LNCaP clone FGC (cell line): ENCODE measurements at places on chromosomes 6 and 20.

DNA sequence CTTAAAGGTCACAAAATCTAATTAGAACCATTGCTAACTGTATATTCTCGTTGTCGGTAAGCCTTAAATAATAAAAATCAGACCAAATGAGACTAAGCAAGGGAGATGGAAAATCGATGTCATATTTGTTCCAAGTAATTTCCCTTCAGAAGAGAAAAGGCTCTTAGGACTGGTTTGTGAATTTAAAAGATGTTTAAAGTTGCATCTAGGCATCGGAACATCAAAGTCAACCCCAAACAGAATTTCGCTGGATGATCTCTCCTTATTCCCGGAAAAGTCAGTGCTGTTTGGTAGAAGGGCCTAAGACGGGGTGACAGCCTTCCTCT lies 63.8 kb downstream of the NPEPL1 start:
- DNase-seq: no peak

GRCh38 chr20:25252230-25252651 lies 4.4 kb downstream of the PYGB start:
- DNase-seq: no peak

GRCh38 chr6:156948807-156949206 lies 171.6 kb downstream of the ARID1B start:
- no peak for DNase-seq

GRCh38 chr6:7770111-7770510 lies 44.2 kb downstream of the BMP6 start:
- no peak for DNase-seq

- DNase-seq: no peak
Observed at GRCh38 chr6:82437701-82438100, 74.1 kb downstream of the TPBG start.

DNA sequence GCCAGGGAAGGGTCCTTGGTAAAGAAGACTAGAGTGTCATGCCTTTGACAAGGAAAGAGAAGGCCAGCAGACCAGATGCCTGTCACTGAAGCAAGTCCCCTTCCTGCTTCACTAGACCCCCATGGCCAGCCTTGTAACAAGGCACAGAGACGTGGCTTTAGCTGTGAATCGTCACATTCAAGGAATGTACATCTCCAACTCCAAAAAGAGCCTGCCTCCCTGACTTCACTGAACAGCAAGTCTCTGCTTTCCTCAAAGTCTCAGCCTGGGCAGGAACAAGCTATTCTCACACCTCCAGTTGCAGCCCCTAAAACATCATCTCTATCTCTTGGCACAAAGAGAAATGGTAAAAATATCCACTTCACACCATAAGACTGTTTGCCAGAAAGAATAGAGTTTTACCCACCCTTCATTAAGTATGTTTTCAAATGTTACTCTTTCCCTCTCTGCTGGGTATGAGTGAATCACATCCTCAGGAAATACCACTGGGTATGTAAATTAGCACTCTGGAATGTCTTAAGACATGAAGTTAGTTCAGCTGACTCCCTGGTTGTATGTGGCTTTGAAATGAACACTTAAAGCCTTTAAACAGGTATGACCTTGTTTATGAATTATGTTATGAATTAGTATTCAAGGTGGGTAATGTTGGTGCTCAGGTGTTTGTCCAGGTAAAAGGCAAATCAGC lies 46.4 kb upstream of the NT5E start:
- no peak for DNase-seq

DNA sequence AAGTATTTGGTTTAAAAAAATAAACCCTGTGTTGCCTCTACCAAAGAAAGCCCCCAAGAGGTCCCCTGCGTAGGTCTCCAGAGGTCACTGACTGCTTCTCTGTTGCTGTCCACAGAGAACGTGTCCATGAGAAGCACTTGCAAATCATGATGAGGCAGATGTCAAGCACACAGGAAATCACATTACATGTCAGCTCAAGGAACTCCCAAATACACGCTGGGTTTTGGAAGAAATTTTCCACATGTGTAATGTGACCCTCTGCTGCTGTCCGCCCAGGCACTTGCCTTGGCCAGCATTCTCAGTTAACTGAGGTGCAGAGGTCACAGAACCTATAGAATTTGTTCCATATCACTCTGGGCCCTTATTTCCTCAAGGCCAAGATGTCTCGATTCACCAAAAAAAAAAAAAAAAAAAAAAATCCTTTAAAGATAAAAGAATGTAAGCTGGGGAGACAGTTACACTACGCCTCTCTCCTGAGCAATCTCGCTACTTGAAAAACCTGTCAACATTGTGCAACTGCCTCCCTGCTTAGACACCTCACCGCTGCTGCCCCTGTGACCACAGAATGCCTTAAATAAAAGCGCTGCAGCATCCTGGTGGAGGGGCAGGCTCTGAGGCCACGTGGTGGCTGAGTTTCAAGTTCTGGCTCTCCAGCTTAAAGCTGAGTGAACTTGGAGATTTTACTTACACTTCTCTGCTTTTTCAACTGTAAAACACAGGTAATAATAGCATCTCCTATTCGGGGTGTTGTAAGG lies 42.3 kb downstream of the SLC22A23 start:
- DNase-seq: no peak

DNA sequence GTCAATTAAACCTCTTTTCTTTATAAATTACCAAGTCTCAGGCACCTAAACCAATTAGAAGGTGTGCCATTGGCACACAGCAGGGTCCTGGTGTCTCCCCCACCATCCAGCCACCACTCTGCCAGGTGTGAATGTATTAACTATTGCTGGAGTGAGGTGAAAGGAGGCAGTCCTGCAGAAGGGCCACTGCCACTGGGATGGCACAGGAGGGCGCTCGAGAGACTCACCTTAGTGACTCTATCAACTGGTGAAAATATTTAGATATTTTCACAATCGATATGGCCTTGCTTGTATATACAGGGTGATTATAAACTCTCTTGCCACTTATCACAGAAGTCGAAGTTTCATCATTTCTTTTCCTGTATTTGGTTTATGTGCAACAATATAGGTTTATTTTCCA lies 145.6 kb upstream of the ESR1 start:
- no peak for DNase-seq

GRCh38 chr6:129733290-129733689 lies 23.3 kb upstream of the ARHGAP18 start:
- no peak for DNase-seq

DNA sequence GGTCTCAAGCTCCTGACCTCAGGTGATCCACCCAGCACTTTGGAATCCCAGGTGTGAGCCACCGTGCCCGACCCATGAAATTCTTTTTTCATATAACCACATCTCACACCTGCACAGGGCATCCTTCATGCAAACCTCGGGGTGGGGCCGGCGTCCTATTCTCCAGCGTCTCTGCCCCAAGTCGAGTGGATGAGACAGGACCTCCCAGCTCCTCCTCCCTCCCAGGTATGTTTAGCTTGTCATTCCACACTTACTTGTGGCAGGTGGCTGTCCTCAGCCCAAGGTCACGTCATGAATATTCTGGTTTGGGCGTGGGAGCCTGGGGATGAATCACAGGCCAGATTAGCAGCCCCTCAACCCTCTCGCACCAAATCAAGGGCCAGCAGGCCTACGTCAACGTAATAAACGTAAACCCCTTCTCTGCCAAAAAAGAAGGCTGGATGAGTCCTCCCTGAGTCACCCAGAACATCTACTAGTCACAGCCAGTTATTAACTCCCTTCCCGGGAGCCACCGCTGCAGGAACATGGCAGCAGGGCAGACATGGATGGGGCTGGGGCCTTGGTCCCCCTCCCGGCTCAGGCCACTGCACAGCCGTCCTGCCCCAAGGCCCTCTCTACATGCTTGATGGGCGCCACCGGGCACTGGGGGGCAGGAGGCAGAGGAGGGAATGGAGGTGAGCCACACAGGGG lies 91.7 kb downstream of the YTHDF1 start:
- no peak for DNase-seq

DNA sequence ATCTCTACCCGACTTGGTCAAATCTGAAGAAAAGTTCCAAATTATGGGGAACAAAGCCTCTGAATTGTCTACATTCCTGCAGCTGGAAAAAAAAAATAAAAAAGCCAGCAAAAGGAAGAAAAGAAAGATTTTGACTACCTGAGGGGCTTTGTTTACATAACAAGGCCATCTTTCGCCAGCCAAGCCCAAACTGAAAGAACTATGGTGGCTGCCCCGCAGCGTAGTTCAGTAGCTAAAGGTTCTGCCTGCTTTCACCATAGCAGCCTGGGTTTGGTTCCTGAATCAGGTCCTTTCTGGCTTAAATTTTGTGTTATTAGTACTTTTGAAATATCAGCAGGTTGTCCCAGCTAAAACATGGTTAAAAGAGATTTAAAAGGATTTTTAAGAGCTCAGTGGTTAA lies 35.4 kb downstream of the ZNF133 start:
- no peak for DNase-seq

- DNase-seq: no peak
Observed at GRCh38 chr6:44494011-44494501, 106.5 kb downstream of the CDC5L start.

GRCh38 chr20:32528905-32529670 lies 56.0 kb downstream of the NOL4L start:
- DNase-seq: no peak

GRCh38 chr6:69438113-69438512 lies 358.7 kb downstream of the LMBRD1 start:
- DNase-seq: no peak

DNA sequence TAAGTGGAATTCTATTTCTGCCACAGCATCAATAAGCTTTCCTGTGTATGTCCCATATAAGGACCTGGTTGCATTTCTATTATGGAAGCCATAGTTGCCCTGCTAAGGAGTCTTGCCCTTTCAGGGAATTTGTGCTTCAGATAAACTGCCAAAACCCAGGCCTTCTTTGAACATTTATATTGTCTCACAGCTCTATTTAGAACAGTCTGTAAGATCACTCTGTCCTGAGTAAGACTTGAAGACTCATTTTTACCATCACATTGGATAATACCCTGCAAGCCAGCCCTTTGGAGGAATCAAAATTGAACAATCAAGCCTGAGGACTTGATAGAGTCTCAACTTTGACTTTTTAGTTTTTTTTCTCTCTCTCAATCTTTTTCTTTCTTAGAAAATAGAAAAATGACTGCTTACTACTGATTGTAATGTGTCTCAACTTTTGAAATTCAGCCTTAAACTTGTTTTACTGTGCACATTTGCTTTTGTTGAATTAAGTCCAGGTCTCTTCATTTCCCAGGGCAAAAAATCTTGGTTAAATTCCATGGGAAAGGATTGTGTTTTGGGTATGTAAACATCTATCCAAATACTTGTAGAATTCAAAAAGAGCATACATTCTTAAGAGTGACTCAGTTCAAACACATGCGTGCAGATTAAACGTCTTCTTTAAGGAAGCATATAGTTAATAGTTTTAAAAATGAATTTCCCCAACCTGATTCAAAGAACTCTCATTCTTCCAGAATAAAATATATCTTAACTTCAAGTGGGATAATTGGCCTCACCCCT lies 91.2 kb downstream of the PLCB1 start:
- no peak for DNase-seq

- DNase-seq: no peak
Observed at GRCh38 chr20:30175681-30176080, 1081.8 kb upstream of the DEFB115 start.

- DNase-seq: no peak
Observed at GRCh38 chr6:154797857-154798256, 64.6 kb downstream of the SCAF8 start.

- DNase-seq: no peak
Observed at GRCh38 chr6:65055545-65055944, 651.5 kb downstream of the EYS start.

GRCh38 chr6:44432726-44433125 lies 45.2 kb downstream of the CDC5L start:
- peak; percentile 82 for DNase-seq

DNA sequence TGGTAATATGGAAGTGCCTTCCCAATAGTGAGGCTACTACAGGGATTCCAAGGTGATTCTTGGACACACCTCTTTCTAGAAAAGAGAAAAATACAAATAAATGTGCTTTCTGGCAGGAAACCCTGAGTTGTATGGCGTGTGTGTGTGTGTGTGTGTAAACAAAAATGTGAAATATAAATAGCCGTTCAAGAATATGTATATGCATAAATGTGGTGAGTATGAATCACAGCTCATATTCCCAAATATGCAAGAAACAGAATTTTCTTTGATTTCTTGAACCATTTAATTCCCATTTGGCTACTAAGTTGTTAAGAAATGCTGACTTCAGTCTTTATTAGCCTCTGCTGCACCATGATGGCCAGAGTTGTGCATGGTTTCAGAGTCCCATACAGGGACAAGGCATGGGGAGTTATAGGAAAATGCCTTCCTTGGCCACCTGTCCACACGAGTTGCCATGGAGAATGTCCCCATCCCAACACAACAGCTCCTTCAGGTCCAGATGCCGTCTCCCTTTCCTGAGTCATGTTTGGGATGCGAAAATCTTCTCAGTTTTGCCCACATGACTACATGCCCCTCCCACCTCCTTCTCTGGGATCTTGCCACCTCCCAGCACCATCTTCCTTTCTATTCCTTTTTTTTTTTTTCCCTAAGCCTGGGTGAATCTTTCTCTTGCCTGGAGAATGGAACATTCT lies 312.4 kb upstream of the ECI2 start:
- no peak for DNase-seq

GRCh38 chr6:132333639-132334520 lies 67.4 kb downstream of the MOXD1 start:
- DNase-seq: no peak

GRCh38 chr6:75170691-75171560 lies 34.9 kb downstream of the COL12A1 start:
- no peak for DNase-seq

- DNase-seq: peak; percentile 8
Observed at GRCh38 chr20:23995905-23996666, 7.5 kb upstream of the GGTLC1 start.

DNA sequence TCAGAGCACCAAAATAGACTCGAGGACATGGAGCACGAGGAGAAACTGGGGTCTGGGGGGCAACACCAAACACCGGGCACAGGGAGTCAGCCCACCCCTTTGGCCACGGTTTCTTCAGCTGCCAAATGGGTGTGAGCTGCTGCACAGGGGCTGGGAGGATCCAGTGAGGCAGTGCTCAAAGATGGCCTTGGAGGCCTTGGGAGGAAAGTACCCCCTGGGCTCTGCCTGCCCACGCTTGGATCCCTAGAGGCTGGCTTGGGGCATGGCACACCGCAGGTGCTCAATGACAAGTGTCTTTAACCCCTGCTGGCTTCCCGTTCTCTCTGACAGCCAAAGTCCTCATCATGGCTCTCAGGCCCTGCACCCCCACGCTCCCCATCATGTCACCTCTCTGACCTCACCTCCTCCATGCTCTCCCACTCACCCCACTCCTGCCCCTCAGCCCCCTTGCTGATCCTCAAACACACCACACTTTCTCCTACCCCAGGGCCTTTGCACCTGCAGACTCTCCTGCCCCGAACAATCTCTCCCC lies 190.3 kb downstream of the ANKRD60 start:
- no peak for DNase-seq

GRCh38 chr6:123901436-123901835 lies 97.8 kb downstream of the NKAIN2 start:
- no peak for DNase-seq

GRCh38 chr6:34236131-34236442 lies 586 bp upstream of the HMGA1 start:
- no peak for DNase-seq

GRCh38 chr6:161181121-161181520 lies 92.7 kb downstream of the AGPAT4 start:
- DNase-seq: no peak
